GM10248 (cell line): ENCODE measurements at places on chromosomes 3 and 15.

GRCh38 chr15:52567871-52568600 lies 794 bp downstream of the ARPP19 start:
- DNase-seq: no peak

GRCh38 chr15:101482526-101483371 lies 6.8 kb downstream of the PCSK6 start:
- no peak for DNase-seq

DNA sequence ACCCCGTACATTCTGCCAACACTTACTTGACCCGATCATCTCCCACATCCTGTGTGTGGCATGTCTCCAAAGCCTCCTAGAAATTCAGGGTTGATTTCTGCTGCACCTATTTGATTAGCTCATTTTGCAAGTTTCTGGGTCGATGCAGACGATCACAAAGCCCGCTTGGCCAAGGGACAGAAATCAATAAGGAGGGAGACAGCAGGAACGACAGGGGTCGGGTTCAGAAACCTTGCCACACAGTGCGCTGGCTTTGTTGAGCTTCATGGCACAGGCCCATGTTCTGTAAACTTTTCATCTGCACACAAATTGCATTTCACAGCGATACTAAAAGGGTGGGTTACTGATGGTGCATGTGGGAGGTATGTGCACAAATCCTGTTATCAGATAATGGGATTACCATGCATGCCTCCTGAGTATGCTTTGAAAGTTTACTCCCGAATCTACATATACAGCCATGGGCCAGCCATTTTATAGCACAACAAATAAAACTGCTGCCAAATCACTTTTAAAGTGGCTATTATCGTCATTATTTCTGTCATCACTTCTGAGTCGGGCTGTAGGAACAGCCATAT lies 95.9 kb upstream of the ATP11B start:
- no peak for DNase-seq

- no peak for DNase-seq
These were observed 55.7 kb downstream of the MB21D2 start for GRCh38 chr3:192861972-192862371.

DNA sequence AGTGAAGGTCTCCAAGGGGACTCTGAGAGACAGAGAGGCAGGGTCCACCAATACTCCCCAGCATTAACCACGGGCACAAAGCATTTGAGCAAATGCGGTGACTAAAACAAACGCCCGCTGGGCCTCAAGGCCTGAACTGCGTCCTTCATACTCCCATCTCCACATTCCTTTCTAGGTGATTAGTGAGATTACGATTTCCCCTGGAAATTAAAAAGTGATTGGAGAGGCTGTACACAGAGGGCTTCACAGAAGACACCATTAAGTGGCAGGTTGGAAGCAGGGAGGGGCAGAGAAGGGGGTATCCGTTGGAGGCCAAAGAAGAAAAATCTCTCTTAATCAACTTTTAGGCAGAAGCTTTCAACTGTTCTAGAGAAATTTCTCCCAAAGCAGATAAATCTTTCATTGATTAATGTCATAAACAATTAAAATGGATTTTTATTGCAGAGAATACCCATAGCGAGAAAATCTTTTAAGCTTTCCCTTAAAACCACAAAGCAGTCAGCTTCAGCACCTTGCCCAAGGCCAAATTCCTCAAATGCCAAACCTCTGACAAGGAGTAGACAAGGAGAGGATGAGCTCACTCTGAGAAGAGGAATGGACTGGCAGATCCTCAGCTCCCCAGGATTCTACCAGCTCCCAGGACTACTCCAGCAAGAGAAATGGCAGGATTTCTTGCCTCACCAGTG lies 38.2 kb downstream of the MB21D2 start:
- no peak for DNase-seq

DNA sequence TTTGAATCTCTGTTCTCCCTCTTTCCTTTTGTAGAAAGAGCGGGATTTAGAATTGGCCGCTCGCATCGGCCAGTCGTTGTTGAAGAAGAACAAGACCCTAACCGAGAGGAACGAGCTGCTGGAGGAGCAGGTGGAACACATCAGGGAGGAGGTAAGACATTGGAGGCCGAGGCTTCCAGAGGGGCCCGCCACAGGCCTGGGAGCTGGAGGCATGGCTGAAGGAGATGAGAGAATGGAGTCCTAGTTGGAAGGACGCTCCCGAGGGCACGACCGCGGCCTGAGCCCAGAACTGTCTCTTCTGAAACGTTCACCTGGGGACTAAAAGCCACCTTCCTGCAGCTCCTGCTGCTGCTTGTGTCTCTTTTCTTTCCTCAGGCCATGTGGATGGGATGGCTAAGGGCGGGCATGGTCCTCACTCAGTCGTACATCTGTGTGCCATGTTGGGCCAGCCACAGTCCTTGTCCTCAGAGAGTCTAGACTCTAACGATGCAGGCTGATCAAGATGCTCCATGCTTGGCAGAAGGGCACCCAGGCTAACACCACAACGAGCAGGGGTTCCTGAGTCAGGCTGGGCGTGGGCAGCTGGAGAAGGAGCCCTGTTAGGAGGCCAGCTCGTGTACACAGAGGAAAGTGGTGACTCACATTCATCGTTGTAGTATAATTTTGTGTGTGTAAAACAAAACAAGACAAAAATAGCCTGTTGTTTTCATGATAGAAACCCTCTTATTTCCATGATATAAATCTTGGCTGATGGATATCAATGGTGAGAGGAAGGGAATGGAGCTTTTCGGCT lies 81.1 kb downstream of the CCK start:
- no peak for DNase-seq
